ENCODE measurements at places on chromosomes 1 and 21. TPM values are rescaled to one million over a fixed set of nuclear protein-coding genes. Genes with fewer than 3 reads are reported as not detected.

The C8B gene
- 0.26 TPM for total RNA-seq

The CCDC27 gene
- not detected for total RNA-seq

The SH2D5 gene
- 0.12 TPM for total RNA-seq

The DIPK1A gene
- 6.8 TPM for total RNA-seq

The MNDA gene
- 82.3 TPM for total RNA-seq

The DPYD gene
- total RNA-seq = 63.3 TPM

- no peak for DNase-seq
Measured at GRCh38 chr21:44919913-44920693, 596 bp downstream of the ITGB2 start.

- DNase-seq = no peak
Measured at GRCh38 chr1:215606036-215606435, 38.9 kb downstream of the KCTD3 start.

DNA sequence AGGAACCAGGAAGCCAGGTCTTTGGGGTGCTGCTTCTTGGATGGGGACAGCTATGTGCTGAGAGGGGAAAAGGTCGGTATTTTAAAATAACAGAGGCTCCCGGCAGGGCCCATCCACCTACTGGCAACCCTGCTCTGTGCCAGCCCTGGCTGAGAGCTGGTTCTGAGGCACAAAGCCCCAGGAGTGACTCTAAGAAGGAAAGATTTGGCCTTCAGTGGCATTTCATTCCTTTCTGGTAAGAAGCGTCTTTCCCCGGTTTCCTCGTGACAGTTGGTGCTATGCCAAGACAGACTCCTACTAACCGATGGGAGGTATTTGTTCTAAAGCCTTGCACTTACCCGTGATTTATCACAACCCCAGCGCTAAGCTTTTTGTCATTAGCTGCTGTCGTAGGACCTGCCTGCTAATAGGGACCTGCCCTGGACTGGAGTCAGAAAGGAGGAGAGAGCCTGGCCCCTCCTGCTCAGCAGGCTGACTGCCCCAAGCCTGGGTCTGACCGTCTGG lies 123.1 kb upstream of the ADAR start:
- DNase-seq = no peak

- peak; percentile 45 for DNase-seq
Measured at GRCh38 chr21:34073749-34074282, 438 bp downstream of the MRPS6 start.

- peak; percentile 86 for DNase-seq
Measured at GRCh38 chr1:202007805-202008489, 2.4 kb upstream of the ELF3 start.

DNA sequence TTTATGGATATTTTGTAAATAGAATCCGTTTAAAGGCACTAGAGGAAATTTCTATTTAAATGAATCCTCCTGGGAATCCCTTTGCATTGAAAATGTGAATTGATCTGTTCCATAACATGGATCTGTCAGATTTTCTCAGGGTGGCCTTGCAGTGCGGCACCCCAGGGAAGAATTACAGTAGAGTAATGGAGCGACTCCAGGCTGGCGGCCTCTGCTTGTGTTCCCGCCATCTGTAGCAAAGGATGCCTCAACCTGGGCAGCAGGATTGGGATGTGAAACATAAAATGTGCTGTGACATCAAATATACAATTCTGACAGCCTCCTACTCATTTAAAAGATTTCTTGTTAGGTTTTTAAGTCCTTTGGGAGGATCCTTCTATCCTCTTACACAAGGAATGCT lies 115.9 kb downstream of the RHOU start:
- no peak for DNase-seq

DNA sequence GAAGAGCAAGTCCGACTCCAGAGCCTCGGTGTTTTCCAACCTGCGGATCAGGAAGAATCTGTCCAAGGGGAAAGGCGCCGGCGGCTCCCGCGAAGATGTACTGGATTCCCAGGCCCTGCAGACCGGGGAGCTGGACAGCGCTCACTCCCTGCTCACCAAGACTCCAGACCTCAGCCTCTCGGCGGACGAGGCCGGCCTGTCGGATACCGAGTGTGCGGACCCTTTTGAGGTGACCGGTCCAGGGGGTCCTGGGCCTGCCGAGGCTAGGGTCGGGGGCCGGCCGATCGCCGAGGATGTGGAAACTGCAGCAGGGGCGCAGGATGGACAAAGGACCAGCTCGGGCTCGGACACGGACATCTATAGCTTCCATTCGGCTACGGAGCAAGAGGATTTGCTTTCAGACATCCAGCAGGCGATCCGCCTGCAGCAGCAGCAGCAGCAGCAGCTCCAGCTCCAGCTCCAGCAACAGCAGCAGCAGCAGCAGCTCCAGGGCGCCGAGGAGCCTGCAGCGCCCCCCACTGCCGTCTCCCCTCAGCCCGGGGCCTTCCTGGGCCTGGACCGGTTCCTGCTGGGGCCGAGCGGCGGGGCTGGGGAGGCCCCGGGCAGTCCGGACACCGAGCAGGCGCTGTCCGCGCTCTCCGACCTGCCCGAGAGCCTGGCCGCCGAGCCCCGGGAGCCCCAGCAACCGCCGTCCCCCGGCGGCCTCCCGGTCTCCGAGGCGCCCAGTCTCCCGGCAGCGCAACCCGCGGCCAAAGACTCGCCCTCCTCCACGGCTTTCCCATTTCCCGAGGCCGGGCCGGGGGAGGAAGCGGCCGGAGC lies 827 bp downstream of the FMN2 start:
- no peak for DNase-seq

- DNase-seq = no peak
Measured at GRCh38 chr1:62247391-62248168, 52.9 kb downstream of the L1TD1 start.

DNA sequence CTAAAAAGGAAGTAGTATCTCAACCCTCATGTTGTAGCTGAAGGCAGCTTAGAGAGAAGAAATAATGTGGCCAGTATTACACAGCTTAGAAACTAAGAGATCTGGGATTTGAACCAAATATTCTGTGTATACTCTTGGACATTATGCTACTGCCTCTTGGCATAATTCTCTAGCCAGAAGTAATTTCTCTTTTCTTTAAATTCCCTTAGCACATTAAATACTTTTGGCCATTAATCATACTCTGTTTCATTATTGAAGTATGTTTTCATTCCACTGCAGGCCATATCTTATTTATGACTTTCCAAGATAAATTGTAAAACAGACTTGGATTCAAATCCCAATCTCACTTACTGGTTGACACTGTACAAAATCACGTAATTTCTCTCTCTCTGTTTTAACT lies 181.3 kb upstream of the SPAG17 start:
- DNase-seq = no peak

DNA sequence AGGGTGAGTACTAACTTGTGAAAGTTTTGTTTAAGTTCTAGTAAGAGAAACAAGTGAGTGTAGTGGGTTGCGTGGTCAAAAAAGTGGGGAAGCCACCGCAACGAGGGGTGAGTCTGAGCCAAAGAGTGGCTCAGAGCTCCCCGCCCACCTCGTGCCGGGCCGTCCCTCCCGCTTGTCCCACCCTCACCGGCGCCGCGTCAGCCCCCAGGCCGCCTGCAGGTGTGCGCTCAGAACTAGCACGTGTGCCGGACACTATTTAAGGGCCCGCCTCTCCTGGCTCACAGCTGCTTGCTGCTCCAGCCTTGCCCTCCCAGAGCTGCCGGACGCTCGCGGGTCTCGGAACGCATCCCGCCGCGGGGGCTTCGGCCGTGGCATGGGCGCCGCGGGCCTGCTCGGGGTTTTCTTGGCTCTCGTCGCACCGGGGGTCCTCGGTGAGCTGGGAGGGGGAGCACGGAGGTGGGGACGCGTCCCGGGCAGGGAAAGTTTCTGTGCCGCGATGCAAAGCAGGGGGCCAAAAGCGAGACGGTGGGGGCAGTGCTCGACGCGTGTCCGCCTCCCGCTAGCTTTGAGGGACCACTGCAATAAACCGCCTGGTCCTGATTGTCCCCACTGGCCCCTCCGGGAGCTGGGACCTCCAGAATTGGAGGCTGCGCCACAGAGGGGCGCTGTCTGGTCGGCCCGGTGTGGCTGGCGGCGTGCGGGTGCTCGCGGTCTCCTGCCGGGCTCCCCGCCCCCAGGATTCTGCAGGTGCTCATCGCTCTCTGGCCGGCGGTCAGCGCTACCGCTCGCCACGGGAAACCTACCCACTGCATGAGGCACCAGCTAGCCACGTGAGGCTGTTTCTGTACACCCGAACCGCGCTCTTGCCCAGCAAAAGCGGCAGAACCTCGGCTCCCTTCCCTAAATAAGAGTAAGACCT lies at the start of gene CR2:
Gene CR2, plus strand, starts transcription at position 283 of the 919 bp plus-strand sequence. Its CDS starts 91 bp downstream, at position 374.
- DNase-seq = peak; percentile 87

DNA sequence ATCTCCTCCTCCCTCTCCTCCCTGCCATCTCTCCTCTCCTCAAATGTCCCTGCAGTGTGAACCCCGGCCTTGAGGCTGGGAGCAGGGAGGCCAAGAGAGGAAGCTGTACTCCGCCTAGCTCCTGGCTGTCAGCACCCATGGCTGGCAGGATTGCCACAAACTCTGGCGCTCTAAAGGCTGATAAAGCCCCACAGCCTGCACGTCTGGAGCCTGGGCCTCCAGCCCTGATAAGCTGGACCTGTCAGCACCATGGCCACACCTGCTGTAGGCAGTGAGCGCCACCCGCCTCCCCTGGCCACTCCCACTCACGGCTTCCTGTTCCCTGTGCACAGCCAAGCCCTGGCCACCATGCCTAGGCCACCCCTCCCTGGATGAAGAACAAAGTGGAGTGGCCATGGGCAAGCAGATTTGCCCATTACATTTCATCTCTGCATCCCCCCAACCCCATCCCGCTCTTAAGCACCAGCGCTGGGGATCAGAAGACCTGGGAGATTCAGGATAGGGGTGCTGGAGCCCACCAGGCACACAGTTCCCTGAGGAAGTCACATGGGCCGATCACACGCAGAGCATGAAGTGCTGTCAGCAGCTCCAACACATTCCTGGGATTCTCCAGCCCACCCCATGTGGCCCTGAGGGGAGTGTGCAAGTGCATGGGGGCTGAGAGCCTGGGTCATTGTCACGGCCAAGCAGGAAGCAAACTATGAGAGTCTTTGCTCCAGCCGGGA lies 24.2 kb upstream of the NPPB start:
- no peak for DNase-seq

GRCh38 chr1:22414244-22414751 lies 37.4 kb upstream of the ZBTB40 start:
- no peak for DNase-seq

- peak; percentile 90 for DNase-seq
Measured at GRCh38 chr1:99264201-99265021, at the start of gene PLPPR4. Gene PLPPR4 (plus strand): TSS chr1:99264492. CDS start chr1:99264594, 102 bp downstream.

DNA sequence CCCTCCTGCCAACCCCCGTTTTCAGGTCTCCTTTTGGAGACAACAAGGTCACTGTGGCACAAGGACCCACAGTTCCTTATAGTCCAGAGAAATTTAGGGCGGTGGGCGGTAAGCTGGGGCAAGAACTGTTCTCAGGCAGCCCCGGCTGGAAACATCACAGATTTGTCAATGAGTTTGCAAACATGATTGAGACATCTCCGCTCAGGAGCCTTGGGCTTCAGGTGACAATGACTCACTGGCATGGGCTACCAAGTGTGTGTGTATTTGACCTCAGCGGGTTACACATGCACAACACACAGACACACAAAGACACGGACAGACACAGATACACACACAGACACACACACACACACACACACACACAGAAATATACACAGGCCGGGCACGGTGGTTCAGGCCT lies 58.2 kb upstream of the ABCG1 start:
- no peak for DNase-seq

- no peak for DNase-seq
Measured at GRCh38 chr1:117793413-117793812, 136.0 kb downstream of the GDAP2 start.

DNA sequence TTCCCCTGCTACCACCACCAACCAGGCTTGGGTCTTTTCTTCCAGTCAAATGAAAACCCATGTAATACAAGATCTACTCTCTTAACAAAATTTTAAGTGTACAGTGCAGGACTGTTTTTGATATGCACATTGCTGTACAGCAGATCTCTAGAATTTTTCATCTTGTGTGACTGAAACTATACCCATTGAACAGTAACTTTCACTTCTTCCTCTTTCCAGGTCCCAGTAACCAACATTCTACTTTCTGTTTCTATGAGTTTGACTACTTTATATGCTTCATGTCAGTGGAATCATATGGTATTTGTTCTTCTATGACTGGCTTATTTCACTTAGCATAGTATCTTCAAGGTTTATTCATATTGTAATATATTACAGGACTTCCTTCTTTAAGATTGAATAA lies 45.3 kb upstream of the PLPPR4 start:
- DNase-seq = no peak

DNA sequence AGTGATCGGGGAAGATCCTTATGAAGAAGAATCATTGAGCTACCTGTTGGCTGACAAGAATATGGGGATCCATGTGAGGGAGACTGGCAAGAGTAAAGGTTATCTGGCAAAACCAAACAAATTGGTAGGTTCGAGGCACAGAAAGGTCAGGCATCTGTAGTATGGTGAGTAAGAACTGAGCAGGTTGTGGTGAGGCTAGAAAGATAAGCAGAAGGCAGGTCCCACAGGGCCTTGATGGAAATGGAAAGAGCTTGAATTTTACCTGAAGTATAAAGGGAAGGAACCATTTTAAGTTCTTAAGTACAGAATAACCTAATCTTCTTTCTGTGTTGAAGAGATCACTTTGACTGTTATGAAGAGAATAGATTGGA lies 11.1 kb downstream of the PTPRC start:
- DNase-seq = no peak

DNA sequence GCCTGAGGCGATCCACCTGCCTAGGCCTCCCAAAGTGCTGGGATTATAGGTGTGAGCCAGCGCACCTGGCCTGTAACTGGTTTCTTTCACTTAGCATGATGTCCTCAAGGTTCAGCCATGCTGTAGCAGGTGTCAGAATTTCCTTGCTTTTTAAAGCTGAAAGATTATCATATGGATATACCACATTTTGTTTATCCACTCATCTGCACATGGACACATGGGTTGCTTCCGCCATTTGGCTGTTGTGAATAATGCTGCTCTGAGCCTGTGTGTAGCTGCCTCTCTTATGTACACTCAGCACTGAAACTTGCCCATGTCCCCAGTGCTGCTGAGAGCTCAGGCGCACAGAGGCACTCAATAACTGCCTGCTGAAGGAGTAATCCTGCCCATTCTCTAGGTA lies 11.8 kb downstream of the CSMD2 start:
- DNase-seq = no peak

DNA sequence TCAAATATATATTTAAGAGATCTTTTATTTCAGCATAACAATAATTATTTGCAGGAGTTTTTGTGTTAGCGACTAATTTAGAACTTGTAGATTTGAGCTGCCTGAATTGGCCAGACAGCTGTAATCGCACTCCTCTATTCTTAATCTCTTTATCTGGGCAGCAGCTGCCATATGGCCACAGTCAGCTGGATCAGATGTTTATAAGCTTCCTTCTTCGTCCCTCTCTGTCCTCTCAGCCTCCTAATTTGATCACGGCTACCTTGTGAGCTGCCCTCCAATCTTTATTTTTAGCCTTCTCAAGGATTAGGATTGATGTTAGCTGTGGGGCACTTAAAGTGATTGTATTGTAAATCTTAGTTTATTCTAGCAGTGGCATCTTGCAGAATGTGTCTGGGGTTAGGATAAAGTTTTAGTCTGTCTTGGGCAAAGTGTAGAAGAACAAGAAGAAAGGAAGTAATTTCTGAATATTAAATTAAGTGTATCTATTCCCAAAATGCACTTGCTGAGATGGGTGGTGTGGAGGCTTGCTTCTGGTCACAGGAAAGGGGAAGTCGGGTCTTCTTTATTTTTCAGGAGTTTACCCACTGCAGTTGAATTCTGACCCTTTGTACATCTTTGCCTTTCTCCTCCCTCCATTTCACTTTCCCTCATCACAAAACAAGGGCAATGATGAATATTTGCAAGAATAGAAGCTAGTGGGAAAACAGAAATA lies 1.1 kb downstream of the ZBTB18 start:
- DNase-seq = no peak

- no peak for DNase-seq
Measured at GRCh38 chr1:235974616-235975015, 90.3 kb downstream of the NID1 start.
